ENCODE measurements at places on chromosomes 1 and 21.

GRCh38 chr1:69567652-69568420 lies at the start of gene LRRC7:
Gene LRRC7, plus strand, starts transcription at chr1:69567922. Its CDS starts 718 bp downstream, at chr1:69568640.
- DNase-seq = no peak

GRCh38 chr1:169161496-169162194 lies 55.2 kb downstream of the ATP1B1 start:
- no peak for DNase-seq

DNA sequence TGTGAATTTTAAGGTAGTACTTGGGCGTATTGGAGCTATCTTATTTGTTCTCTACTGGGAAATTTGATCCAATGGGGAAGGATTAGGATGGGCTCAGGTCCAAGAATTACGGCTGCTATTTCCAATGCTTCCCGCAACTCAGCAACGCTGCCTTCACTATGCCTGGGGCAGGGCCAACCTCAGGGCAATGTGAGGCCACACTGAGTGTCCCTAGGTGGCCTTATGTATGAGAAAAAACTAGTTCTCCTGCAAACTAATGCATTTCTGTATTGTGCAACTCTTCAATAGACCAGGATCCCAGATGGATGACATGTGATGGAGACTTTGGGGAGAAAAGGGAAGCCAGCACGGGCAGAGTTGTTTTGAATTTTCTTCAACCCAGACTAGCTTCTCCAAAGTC lies 168.1 kb downstream of the DUSP10 start:
- peak; percentile 3 for DNase-seq

GRCh38 chr1:39623053-39623452 lies 16.4 kb downstream of the HEYL start:
- DNase-seq = no peak

- DNase-seq = no peak
These were observed 1.3 kb downstream of the TOR1AIP2 start for GRCh38 chr1:179876300-179876715.

DNA sequence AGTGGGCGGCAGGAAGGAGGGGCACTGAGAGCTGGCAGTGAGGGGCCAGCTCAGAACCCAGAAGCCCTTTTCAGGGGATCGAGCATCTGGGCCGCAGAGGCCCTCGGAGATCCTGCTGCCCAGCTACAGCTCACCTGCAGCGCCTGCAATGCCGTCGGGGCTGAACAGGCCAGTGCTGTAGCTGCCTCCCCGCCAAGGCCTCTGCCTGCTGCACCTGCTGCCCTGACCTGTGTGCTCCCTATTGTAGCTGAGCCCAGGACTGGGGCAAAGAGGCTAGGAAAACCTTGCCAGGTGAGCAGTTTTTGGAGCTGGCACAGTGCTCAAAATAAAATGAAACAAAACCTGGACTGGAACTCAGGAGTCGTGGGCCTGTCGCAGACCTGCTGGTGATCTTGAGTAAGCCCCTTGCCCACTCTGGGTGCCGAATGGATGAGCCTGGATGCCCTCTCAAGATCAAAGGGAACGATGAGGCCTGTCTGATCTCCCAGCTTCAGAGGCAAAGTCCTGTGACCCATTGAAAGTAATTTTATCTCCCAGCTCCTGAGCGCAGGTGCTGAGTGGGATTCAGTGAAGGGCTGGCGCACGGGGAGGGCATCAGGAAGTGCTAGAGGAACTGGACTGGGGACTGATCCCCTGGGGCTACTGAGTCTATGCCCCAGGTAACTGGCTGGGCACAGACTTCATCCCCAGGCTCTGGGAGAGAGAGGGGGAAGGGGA lies 154.6 kb downstream of the FOXD2 start:
- DNase-seq = no peak

- DNase-seq = no peak
These were observed 172.8 kb downstream of the ST6GALNAC3 start for GRCh38 chr1:76247261-76247852.

- DNase-seq = peak; percentile 77
These were observed 294.4 kb downstream of the PLPP3 start for GRCh38 chr1:56284928-56285327.

All from GM04504 (cell line).